ENCODE measurements at places on chromosomes 2 and 18. TPM values are rescaled to one million over a fixed set of nuclear protein-coding genes. Genes with fewer than 3 reads are reported as not detected.

The GREB1 gene
- total RNA-seq: 2.0 TPM

- DNase-seq: no peak
Measured at GRCh38 chr2:235419996-235420395, 73.8 kb upstream of the AGAP1 start.

DNA sequence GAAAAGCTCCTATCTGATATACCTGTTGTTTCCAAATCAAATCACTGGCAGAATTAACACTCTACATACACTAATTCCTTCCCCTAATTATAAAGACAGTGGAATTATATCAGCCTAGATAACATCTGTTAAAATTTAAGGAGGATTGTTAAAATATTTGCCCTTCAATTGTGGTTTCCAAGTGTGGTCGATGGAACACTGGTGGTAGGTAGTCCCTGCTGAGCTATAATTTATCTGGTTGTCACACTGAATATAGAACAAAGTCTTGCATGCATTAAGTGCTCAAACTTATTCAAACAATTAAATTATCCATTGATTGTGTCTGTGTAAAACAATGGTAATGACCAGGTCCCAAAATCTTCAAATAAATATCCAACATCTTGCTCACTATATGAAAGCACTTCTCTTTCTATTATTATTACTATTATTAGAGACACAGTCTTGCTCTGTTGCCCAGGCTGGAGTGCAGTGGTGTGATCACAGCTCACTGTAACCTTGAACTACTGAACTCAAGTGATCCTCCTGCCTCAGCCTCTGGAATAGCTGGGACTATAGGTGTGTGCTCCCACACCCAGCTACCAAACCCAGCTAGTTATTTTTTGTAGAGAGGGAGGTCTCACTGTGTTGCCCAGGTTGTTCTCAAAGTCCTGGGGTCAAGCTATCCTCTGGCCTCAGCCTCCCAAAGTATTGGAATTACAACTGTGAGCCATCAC, 12.0 kb downstream of the CDH2 start:
- no peak for DNase-seq

DNA sequence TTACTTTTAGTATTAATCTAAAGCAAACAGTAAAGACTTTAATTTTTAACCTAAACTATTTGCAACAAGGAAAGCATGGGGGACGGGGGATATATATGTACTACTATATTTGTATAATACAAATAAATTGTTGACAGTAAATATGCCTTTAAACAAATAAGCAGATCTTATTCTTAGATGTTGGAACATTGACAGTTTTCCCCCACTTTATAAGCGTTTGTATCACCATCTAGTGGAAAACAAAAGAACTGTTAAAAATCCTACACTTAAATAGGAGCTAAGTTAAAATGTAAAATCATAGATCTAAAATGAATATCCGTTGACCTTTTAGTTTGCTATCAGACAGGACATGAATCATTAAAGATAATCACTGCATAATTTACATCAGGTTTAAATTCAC, 50.0 kb downstream of the RBBP8 start:
- no peak for DNase-seq

DNA sequence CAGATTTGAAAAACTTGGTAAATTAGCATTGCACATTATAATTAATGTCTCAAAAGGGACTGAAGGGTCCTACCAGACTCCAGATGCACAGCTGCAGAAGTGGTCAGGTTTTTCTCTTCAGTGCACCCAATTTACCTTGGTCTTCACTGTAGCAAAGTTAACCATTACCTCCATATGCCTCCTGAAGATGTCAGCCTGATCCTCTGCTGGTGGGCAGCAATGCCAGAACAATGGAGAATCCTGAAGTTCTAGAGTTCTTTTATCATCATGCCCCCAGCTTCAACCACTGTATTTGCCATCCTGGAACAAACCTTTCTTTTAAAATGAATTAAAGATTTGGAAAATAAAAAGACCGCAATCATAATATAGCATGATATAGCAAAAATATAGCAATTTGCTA, 1774.8 kb upstream of the CELF4 start:
- no peak for DNase-seq

DNA sequence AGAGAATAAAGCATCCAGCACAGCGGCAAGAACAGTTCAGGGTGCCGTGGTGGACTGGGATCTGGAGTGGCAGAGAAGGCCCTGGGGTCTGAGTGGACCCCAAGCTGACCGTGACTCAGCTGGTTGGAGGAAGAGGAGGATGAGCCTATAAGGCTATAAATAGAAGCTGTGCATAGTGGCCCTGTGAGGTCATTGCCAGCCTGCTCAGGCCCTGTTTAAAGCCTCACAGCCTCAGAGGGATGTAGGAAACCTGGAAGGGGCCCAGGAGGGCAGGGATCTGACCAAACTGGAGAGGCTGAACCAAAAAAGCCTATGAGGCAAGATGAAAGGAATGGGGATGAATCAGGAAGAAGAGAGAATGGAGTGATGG, 11.3 kb upstream of the DES start:
- DNase-seq: peak; percentile 92

The ATG4B gene
- 32.0 TPM for total RNA-seq

The KIDINS220 gene
- total RNA-seq: 59.4 TPM
